ENCODE measurements at places on chromosomes 11 and 22.

- DNase-seq = no peak
These were observed 8.3 kb upstream of the PIM3 start for GRCh38 chr22:49951986-49952896.

DNA sequence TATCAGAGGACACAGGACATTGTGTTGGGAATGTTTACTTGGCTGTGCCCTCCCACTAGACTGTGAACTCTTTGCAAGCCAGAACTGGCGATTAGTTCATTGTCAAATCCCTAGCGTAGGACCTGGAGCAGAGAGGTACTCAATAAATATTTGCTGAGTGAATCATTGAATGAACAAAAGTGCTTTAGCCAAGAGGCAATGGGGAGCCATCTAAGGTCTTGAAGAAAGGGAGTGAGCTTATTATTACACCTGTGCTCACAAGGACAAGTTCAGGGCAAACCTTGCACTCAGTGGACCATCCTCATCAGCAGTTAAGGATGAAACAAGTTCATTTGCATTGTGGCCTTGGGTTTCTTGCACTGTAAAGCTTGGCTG lies 1.1 kb upstream of the RASSF10 start:
- DNase-seq = no peak

DNA sequence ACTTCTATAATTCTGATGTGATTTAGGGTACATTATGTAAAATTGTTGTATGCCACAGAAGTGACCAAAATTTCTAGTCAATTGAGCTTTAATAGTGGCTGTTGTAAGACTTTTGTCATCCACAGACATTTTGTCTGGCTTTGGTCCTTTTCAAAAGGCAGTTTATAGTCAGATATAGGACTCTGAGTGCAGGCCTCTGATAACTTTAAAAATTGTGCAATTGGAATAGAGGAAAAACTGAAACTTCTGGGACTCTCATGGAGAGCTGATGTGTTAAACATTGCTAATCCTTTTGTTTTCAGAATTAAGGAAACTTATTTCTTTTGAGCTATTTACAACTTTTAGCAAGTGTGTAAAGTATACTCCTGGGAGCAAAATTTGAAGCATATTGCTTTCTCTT lies 9.0 kb upstream of the MRPL17 start:
- DNase-seq = no peak

- DNase-seq = no peak
These were observed 136.7 kb upstream of the NECTIN1 start for GRCh38 chr11:119865661-119866156.

DNA sequence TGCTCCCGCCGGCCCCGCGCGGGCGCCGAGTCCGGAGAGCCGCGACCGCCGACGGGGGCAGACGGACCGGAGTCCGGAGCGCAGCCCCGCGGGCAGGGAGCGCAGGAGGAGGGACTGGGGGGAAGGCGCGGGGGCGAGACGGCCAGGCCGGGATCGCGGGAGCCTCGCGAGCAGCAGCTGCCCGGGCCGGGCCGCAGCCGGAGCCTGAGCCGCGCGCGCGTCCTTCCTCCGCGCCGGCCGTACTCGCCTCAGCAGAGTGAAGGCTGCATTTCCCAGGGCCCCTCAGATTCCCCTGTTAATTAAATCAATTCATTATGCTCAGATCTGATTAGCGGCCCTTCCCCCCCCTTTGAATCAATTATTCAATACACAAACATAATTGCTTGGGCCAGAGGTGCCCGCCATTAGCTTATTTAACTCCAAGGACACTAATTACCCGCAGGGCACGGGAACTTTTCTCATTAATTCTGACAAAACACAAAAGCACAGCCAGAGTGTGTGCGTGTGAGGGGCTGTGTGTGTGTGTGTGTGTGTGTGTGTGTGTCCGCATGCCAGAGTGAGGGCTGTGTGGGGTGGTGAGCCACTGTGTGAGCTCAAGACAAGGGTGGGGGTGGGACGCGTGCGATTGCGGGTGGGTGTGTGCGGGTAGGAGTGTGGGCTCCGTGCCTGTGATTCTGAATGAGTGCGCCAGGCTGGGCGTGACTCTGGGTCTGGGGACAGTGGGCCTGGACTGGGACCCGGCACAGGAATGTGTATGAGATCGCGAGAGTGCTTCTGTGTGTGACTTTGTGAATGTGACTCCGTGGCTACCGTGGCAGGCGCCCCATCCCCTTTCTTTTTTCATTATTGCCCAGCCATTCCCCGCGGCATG lies 5.1 kb upstream of the LMO1 start:
- DNase-seq = no peak

DNA sequence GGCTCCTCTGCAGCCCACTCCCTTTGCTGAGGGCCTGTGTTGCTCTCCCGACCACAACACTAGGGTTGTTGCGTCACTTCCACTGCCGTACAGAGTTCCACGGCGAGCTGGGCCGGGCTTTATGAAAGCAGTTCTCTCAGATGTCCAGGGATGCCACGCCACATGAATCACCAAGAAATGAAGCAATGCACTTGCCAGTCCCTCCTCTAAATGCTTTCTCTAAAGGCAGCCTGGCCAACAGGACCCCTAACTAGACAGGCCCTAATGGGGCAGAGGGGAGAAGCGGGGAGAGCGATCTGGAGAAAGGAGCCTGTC lies 188.7 kb downstream of the CTTN start:
- DNase-seq = no peak

- DNase-seq = peak; percentile 0
These were observed 96.5 kb downstream of the NXPE2 start for GRCh38 chr11:114774599-114775361.

DNA sequence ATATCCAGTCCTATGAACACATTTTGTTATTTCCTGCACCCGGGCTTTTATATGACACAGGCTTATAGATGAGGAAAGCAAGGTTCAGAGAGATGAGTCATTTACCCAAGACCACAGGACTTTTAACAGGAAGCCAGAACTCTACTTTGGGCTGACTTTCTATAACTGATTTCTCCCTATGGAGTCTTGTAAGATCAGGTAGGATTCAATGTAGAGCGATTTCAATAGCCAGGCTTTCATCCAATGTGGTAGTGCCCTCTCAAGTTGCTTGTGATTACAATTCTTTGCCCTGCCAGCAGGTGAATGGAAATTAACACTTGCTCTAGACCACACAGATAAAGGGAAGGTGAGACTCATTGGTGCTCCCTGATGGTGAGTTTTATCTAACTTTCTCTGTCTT lies 378.3 kb downstream of the INSC start:
- DNase-seq = peak; percentile 6

DNA sequence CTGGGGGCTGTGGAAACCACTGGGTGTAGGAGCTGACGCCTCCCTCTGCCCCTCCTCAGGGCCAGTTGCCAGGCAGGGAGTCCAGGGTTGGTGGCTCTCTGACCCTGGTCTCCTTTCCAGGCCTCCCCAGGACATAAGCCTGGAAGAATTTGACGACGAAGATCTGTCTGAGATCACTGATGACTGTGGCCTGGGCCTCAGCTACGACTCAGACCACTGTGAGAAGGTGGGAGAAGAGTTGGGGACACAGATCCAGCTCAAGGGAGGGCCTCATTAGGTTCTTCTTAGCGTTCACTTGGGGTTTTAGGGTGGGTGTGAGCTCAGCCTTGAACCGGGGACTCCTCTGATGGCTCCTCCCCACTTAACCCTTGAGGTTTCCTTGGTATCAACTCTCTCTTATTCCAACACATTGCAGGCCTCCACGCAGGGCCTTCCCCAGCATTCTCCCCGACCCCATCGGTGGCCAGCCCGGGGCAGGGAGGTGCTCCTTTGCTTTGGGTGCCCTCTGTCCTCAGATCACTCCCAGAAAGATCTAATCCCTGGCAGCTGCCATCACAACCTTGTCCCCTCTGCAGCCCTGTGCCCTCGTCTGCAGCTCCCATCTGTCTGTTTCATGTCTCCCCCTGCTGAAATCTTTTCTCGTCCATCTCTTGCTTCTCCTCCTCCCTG lies 1.2 kb downstream of the MAPK8IP2 start:
- DNase-seq = no peak

GRCh38 chr22:46578251-46578823 lies 40.9 kb upstream of the CELSR1 start:
- no peak for DNase-seq

DNA sequence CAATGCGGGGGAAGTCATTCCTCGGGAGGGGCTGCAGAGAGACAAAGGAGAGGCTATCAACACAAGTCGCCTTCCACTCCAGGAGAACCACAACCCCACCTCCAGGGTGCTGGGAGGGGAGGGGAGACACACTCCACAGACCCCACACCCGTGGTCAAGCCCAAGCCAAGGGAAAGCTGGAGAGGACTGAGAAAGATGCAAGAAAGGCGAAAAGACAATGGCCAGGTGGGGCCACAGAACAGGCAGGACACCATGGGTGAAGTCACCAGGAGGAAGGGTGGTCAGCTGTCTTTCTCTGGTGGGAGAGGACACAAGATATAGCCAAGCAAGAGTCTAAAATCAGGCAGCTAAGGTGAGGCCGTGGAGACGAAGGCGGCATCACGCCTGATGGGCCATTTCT lies 16.0 kb downstream of the HDHD5 start:
- DNase-seq = no peak

DNA sequence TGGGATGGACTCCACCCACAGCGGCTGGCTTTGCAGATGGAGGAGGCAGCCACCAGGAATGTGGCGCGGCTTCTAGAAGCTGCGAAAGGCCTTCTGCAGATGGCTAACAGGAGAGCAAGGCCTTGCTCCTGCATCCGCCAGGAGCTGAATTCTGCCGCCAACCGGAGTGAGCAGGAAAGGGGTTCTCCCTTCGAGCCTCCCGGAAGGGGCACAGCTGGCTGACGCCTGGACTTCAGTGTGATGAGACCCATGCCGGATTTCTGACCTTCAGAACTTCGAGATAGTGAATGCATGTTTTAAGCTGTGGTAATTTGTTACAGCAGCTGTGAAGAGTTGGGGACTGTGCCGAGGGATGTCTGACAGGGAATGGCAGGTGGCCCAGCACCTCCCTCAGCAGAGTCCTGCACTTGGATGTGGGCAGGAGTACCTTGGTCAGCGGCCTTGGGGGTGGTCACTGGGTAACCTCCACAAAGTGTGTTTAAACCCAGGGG lies 7.7 kb downstream of the TBC1D22A start:
- DNase-seq = no peak

DNA sequence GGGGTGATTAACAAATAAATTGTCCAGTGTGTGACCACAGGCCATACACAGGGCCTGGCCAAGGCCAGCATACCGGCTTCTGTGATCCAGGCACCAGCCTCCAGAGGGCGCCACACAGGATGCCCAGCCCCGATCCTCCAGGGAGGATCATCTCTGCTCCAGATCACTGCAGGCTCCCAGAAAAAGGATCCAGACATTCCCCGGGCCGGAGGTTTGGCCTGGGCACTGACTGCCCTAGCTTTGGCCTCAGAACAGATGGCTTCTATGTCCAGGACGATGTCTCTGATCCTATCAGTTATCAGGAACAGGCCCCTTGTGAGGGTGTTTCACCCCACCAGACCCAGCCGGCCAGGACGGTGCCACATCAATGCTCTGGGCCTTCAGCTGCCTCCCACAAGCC lies 74.5 kb upstream of the LMO1 start:
- peak; percentile 31 for DNase-seq

GRCh38 chr22:36991206-36991605 lies 28.0 kb downstream of the TST start:
- DNase-seq = no peak

GRCh38 chr11:17610085-17610894 lies 63.2 kb downstream of the OTOG start:
- DNase-seq = no peak

GRCh38 chr11:10641177-10641911 lies 52.2 kb downstream of the IRAG1 start:
- no peak for DNase-seq

DNA sequence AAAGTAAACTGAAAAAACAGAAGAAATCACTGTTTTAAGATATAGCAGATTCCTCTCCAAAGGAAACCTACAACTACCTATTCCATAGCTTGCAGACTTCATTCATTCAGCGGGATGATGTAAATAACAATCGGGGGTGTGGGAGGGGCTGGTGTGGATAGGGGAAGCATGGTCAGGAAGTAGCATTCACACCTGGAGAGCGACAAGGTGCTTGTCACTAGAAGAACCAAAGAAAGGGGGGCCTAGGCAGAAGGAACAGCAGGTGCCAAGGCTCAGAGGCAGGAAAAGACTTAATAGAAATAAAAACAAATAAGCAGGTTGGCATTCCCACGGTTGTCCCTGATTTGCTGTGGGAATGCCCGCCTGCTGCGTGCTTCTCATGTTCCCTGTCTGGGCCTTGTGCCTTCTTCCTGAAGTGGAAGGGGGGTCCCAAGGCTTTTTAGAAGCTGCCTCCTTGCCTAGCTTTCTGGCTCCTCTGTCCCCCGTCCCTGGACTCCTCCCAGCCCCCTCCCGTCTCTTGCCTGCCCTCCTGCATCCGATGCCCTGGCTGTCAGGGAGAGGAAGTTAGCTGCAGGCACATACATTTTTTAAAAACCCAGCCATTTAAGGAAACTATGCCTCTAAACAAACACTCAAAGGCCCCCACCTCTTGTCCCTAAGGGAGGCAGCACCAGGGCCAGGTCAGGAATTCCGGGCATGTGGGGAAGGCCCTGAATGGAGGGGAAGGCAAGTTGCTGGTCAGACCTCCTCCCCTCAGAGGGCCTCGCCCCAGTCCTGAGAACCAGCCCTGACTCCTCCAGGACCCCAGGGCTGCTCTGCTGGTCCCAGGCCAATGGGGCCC lies 54.7 kb upstream of the PRDM11 start:
- DNase-seq = no peak

DNA sequence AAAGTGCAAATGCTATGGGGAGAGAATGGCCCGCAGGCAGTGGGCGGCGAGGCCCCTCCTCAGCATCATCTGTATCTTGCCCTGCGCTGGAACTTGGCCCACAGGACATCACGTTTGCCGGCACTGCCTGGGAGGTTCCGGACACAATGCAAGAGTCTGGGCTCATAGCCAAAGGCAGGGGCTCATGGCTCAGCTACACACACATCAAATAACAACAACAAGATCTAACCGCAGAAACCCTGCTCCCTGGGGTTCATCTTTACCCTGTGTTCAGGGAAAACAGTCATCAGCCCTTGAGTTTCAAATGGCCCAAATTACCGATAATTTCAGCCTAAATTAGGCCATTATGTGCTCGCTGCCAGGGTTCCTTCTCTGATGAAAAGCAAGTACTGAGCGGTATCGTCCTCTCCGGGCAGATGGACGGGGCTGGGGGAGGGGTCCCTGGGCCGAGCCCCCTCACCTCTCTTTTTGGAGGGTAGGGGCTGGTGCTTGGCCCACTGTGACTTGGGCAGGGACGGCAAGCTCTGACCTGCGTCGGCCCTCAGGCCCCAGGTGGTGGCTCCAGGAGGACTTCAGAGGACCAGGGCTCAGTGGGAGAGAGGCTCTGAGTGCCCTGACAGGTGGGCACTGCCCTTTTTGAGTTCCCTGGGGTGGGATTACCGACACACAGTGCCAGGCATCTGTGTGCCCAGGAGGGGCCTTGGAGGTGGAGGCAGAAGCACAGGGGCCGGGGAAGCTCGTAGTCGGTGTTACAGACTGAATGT lies 25.0 kb upstream of the GAL start:
- no peak for DNase-seq

GRCh38 chr11:110184456-110184855 lies 91.3 kb downstream of the ZC3H12C start:
- no peak for DNase-seq

GRCh38 chr11:61345954-61346843 lies 13.2 kb downstream of the TKFC start:
- no peak for DNase-seq

- no peak for DNase-seq
These were observed 21.7 kb upstream of the NRGN start for GRCh38 chr11:124717786-124718651.

GRCh38 chr22:17977371-17977770 lies 47.0 kb downstream of the MICAL3 start:
- no peak for DNase-seq
